Gastrocnemius medialis (tissue), 4 donors: ENCODE measurements at places on chromosomes 7 and 10. TPM values are rescaled to one million over a fixed set of nuclear protein-coding genes. Genes with fewer than 3 reads are reported as not detected.

GRCh38 chr10:420154-421121 lies 269.0 kb downstream of the DIP2C start:
- DNase-seq = no peak

- no peak for DNase-seq
Observed at GRCh38 chr10:119967066-119967465, 74.5 kb downstream of the SEC23IP start.

The CHCHD1 gene
- 35.9 TPM for total RNA-seq

The FAM25C gene
- total RNA-seq = not detected

- DNase-seq = peak; percentile 72
Observed at GRCh38 chr10:60944058-60944909, at the start of gene RHOBTB1. Gene RHOBTB1 (minus strand): TSS chr10:60944185. CDS start chr10:60911542, 32,643 bp downstream.

The PRSS1 gene
- total RNA-seq = not detected

- no peak for DNase-seq
Observed at GRCh38 chr7:1942243-1942940, 272.3 kb downstream of the ELFN1 start.

- no peak for DNase-seq
Observed at GRCh38 chr10:61981460-61981859, 80.0 kb downstream of the ARID5B start.

- no peak for DNase-seq
Observed at GRCh38 chr7:9149499-9150082, 716.2 kb downstream of the NXPH1 start.

- no peak for DNase-seq
Observed at GRCh38 chr7:116726713-116727431, 54.9 kb downstream of the MET start.

The PRKCQ gene
- 70.7 TPM for total RNA-seq

DNA sequence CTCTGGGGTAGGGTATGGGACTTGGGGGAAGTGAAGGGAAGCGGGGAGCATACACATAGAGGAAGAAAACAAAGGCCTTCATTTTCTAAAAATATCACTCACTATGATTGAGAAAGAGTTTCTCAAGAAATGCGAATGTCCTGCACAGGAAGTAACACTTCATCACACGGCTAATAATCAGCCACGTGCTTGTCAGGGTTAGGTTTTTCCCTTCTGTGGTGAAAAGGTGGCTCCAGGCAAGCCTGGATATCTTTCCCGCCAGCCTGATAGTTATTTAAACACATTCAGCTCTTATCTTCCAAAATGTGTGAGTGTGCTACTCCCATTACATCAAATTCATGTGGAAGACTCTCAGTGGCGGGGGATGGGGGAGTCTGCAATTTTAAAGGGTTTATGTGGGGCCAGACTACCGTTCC lies 166.4 kb upstream of the ADO start:
- no peak for DNase-seq

The LRRC4 gene
- total RNA-seq = 0.29 TPM

- DNase-seq = peak; percentile 78
Observed at GRCh38 chr10:58998924-58999713, 177.3 kb upstream of the PHYHIPL start.

GRCh38 chr7:93188870-93189634 lies 37.2 kb downstream of the HEPACAM2 start:
- DNase-seq = no peak

DNA sequence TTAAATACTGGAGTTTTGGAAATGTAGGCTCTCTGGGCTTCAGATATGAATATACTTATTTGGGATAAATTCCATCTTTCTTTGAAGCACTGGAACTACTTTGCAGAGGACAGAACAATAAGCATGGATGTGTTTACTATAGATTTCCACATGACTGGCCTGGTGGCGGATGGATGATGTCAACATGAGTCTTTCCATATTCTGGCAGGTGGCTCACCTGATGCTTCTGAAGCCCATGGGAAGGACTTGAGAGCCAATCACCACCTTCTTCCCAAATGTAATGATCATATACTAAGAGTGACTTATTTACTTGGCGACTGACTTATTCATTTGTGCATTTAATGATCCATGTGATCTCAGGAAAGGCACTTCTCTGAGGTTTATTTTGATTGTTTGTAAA lies 110.5 kb downstream of the FANK1 start:
- no peak for DNase-seq

- no peak for DNase-seq
Observed at GRCh38 chr10:30988831-30989435, 42.7 kb downstream of the ZNF438 start.

- DNase-seq = no peak
Observed at GRCh38 chr7:1678081-1678543, 8.0 kb downstream of the ELFN1 start.

The PNPLA8 gene
- total RNA-seq = 62.8 TPM

The ARHGAP22 gene
- total RNA-seq = 0.72 TPM

- no peak for DNase-seq
Observed at GRCh38 chr10:80454513-80455460, 677 bp downstream of the TSPAN14 start.

GRCh38 chr10:129035052-129035827 lies 431.8 kb upstream of the MGMT start:
- DNase-seq = no peak

- no peak for DNase-seq
Observed at GRCh38 chr7:126569402-126569801, 683.3 kb downstream of the GRM8 start.

- DNase-seq = no peak
Observed at GRCh38 chr7:104603957-104604356, 275.6 kb downstream of the LHFPL3 start.

DNA sequence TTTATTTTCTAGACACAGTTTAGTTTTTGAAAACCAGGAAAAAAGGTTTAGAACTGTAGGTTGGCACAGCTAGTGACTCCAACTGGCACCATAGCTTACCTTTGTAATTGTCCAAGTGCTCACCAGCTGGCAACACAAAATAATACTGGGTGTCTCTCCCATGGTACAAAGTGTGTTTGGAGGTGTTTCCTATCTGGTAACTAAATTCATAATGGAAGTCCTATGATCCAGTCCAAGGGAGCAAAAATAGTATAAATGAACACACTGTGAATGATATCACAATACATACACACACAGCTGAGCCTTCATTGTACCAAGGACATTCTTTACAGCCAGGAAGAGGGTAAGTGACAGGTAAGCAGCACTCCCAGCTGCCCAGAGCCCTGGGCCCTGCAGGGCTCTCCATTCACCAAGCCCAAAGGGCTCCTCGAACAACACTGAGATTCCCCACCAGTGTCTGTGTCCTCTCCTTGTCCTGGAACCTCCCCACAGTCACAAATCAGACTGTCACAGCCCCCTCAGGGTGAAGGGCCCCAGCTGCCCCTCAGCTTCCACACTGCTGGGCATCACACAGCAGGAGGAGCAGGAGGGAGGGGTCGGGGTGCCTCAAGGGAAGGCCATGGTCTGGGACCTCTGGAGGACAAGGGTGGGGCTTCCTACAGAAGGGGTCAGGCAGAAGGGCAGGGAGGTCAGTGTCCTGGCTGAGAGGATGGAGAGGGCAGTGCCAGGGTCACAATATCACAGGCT lies 72.1 kb downstream of the PKD1L1 start:
- no peak for DNase-seq

DNA sequence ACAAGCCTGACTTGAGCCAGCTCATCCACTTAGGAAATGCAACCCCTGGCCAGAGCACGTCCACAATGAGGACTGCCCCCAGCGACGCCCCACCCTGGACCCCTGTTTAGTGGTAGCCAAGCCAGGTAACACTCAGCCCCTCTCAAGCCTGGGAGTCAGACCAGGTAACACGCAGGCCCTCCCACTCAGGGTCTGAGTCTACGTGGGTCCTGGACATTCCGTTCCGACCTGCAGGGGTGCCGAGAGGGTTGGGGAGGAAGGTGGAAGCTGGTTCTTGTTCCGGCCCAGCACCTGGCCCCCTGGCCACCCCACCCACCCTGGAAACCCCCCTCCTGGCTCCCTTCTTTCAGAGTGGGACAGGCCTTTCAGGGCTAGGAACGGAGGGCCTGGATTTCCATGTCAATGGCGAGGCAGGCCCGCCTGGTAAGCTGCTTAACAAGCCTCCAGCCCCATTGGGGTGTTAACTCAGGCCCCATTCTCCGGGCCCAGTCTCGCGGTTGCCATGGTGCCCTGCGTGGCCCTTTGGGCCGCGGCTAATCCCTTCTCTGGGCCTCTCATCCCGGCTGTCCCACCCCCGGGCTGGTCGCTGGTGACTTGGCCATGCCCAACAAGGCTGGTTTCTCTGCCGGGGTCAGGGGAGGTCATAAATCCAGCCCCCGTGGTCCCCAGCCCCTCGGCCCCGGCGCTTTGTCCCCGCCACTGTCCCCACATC lies 19.7 kb upstream of the LFNG start:
- DNase-seq = no peak

DNA sequence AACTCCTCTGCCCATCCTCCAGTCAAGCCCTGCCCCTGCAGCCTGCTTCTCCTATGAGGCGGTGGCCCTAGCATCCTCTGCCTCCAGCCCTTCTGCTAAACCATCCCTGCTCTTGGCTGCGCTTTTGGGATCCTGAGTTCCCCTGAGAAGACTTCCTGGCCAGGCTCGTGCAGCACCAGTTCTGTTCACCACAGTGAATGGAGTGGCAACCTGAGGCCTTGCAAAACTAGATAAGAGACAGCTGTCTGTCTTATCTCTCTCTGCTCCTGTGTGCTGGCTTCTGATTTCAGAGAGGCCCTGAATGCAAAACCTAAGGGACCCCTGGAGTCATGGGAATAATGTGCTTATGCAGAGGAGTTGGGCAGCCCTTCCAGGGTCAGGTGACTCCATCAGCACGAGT lies 119.2 kb downstream of the TMEM178B start:
- no peak for DNase-seq

The SPDYE11 gene
- total RNA-seq = not detected

The RFC2 gene
- total RNA-seq = 11.0 TPM

The SEMA3D gene
- total RNA-seq = not detected

GRCh38 chr7:105014693-105015389 lies 836 bp downstream of the KMT2E start:
- DNase-seq = peak; percentile 65

The SAMD9L gene
- total RNA-seq = 2.3 TPM

DNA sequence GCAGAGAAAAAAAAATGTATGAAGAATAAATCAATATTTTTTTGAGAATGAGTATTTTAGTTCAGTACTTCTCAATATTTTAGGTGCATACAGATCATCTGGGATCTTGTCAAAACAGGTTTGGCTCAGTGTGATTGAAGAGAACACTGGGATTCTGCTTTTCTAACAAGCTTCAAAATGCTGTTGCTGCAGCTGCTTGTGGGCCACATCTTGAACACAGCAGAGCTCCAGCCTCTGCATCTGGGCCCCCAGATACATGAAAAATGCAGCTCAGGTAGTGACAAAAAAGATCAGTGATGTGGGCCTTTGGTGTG lies 1177.1 kb upstream of the C7orf33 start:
- no peak for DNase-seq

DNA sequence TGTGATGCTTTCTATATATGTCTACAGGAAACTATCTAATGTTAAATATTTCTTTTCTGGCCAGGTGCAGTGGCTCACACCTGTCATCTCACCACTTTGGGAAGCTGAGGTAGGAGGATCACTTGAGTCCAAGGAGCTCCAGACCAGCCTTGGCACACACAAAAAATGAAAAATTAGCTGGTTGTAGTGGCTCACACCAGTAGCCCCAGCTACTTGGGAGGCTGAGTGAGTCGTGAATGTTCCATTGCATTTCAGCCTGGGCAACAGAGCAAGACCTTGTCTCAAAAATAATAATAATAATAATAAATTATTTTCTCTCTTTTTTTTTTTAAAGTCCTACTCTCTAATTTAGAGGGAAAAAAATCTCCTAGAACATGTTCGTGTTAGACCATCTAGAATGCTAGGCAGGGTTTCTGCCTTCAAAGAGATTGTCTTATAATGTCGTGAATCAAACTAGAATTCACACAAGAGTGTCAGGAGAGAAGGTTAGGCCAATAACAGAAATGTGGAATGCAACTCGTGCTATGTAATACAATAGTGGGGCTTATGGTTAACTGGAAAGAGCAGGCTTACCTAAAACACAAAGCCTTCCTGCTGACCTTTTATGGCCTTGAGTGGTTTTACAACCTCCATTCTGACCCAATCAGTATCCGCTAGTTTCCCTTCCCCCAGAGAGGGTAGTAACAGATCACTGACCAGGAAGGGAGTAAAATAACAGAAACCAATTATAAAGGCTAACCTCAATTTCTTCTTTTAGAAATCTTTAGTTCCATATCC lies 46.3 kb downstream of the MYOF start:
- DNase-seq = no peak

DNA sequence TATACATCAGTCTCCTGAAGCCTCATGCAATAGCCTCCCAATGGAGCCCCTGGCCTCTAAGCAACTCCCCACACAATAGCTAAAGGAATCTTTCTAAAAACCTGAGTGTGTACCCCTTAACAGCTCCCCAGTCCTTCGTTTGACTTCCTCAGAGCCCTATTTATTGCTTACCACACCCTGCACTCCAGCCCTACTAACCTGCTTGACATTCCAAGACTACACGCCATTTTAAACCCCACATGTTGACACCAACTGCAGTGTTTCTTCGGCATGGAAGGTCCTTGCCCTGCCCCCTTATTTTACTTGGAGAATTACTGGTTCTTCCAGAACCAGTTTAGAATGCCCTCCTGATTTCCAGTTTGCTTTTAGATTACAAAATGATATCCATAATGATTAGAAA lies 10.8 kb downstream of the SRPK2 start:
- no peak for DNase-seq

DNA sequence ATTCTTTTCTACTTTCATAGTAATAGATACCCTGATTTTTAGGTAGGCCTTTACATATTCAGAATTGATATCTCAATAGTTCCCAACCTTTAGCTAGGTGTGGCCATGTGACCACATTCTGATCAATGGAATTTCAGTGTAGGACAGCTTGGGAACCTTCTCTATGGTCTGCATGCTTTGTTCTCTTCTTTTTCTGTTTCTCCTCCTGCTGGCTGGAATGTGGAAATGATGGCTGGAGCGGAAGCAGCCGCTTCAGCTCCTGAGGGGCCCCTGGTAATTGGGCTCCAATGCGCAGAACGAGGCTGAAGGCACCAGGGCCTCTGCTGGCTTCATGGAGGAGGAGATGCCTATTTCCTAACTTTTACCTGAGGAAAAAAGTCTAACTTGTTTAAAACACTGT lies 152.6 kb downstream of the ZMYND11 start:
- DNase-seq = no peak

The PKD2L1 gene
- not detected for total RNA-seq

DNA sequence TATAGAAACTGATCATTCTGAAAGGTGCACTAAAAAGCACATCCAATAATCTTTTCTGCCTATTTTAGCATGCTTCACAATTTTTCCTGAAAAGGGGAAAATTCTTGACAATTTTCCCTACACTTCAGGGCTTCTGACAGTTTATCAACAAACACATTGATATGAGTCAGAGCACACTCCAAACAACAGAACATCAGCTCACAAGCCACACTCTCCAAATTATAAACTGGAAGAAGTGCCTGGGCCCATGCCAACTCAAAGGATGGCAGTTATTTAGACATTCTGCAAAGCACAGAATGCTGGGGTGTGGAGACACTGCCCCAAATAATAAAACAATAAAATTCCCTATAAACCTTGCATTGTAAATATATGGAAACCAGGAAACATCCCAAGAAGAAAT lies 90.8 kb downstream of the ELAPOR2 start:
- no peak for DNase-seq
